ENCODE measurements at places on chromosomes 12 and 14.
A peak's percentile ranks its signal among the peaks of the same experiment; 100 is the strongest.

GRCh38 chr12:20017802-20018201 is 350.5 kb upstream of the PDE3A start:
- no peak for DNase-seq

DNA sequence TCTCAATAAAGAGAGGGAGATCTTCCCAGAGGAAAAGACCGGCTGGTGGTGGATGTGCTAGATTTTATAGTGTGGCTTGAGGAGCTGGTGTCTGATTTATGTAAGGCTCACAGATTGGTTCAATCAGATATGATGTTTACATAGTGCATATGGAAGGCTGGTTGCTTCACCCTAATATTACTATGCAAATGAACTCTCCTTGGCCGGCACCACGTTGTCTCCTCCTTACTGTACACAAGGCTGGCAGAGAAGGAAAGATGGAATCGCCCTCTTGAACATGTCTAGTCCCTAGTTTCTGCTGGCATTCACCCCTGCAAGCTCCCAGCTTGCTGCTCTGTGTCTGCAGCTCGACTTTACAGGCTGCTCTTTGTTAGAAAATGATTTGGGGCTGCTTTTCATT is 8.9 kb downstream of the FAM186A start:
- DNase-seq = no peak

DNA sequence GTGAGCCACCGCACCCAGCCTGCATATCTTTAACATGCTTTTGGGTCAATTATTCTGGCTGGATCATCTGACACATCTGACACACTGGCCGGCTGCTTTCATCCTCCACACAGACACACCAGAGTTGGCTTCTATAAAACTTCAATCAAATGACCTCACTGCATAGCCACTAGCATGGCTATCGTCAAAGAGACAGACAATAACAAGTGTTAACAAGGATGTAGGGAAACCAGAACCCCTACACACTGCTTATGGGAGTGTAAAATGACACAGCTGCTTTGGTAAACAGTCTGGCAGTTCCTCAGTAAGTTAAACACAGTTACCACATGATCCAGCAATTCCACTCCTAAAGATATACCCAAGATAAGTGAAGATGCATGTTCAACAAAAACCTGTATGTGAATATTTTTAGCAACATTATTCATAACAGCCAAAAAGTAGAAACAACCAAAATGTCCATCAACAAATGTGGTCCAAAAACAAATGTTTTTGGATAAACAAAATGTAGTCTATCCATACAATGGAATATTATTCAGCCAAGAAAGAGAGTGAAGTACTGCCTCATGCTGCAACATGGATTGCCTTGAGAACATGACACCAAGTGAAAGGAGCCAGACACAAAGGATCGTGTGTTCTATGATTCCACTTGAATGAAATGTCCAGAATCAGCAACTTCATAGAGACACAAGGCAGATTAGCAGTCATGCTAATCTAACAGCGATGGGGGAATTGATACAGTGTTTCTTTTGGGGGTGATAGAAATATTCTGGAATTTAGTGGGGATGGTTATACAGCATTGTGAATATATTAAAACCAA is 10.1 kb downstream of the KDM2B start:
- peak; percentile 58 for DNase-seq

- DNase-seq = no peak
Measured at GRCh38 chr12:118625050-118625675, 248.8 kb downstream of the SUDS3 start.

- DNase-seq = no peak
Measured at GRCh38 chr14:104598910-104599273, 5.7 kb downstream of the TMEM179 start.

DNA sequence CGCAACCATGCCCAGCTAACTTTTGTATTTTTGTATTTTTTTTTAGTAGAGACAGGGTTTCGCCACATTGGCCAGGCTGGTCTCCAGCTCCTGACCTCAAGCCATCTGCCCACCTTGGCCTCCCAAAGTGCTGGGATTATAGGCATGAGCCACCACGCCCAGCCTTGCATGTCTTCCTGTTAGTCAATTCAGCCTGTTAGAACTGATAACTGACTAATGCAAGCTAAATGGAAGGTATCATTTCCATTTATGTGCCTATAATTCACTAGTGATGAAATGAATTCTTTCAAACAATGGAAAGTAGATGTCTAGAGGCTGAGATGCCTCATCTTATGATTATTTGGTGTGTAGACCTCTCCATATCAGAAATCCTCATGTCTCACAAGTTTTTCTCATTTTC is 37.3 kb upstream of the DIP2B start:
- no peak for DNase-seq
